ENCODE measurements at places on chromosomes 1 and 21. TPM values are rescaled to one million over a fixed set of nuclear protein-coding genes. Genes with fewer than 3 reads are reported as not detected.

GRCh38 chr1:207077470-207078377 is 10.9 kb upstream of the C4BPB start:
- peak; percentile 92 for DNase-seq

GRCh38 chr1:183817576-183818288 is 12.8 kb downstream of the RGL1 start:
- DNase-seq: no peak

DNA sequence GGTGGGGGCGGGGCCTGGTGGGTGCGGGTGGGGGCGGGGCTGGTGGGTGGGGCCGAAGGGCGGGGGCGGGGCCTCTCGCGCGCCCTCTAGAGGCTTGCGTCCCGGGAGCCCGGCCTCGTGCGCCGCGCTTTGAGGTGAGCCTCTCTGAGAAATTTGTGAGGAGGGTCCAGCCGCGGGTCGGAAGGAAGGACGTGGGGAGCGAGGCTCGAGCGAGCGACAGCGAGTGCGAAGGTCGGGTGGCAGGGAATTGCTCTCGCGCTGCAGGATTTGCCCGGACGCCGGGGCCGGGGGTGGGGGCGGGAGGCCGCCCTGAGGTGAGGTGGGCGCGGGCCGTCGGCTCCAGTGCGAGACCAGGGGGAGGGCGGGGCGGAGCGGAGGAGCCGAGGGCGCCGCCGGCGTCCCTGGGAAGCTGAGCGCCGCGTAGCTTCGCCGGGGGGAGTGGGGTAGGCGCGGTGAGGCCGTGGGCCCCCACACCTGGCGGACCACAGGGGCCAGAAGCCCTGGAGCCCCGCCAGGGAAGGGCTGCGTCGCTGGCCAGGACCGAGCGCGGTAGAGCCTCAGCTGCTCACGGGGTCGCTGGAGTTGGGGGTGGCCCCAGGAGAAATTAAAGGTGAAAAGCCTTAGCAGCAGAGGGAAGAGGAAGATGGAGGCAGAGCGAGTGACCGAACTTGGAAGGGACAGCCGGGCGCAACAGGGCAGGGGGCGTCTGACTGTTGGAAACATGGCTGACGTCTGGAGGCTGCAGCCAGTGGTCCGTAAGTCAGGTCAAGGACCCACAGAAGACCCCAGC is 754 bp upstream of the LSS start:
- DNase-seq: peak; percentile 4

GRCh38 chr1:220962031-220962751 is 82.9 kb downstream of the HLX start:
- DNase-seq: no peak

- DNase-seq: no peak
Measured at GRCh38 chr21:37509802-37510393, 143.3 kb downstream of the DYRK1A start.

DNA sequence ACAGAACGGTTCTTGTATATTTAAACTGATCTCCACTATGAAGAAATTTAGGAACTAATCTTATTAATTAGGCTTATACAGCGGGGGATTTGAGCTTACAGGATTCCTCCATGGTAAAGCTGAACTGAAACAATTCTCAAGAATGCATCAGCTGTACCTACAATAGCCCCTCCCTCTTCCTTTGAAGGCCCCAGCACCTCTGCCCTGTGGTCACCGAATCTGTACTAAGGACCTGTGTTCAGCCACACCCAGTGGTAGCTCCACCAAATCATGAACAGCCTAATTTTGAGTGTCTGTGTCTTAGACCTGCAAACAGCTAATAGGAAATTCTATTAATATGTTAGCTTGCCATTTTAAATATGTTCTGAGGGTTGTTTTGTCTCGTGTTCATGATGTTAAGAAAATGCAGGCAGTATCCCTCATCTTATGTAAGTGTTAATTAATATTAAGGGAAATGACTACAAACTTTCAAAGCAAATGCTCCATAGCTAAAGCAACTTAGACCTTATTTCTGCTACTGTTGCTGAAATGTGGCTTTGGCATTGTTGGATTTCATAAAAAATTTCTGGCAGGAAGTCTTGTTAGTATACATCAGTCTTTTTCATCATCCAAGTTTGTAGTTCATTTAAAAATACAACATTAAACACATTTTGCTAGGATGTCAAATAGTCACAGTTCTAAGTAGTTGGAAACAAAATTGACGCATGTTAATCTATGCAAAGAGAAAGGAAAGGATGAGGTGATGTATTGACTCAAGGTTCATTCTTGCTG is 147.2 kb downstream of the NR5A2 start:
- DNase-seq: no peak

DNA sequence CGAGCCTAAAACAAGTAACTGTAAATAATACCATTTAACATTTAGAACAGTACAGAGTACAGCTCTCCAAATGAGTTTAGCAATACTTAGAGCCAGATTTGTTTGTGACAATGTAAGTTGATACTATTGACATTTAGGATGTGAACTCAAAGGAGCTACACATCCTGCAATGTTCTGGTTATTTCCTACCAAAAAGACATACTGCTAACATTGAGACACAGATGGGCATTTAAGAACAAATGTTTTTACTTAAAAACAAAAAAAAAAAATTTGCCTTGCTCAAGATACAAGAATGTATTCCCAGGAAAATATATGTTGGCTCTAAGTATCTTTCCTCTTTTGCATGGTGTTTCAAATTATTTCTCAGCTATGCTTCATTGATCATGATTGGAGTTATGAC is 1464.8 kb upstream of the PRMT6 start:
- DNase-seq: no peak

DNA sequence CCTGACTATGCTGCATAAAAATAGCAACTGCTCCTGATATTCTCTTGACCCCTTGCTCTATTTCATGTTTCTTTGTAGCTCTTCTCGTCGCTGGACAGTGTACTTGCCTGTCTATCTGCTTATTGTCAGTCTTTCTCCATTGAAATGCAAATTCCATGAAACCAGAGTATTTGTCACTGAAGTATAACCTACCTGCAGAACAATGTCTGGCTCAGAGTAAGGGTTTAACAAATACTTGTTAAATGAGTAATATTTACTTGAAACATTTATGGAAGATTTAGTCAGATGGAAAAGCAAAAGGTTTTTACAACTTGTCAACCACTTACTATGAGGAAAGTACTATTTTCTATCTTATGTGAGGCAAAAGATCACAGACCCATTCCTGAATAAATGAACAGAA is 19.9 kb upstream of the ERICH3 start:
- no peak for DNase-seq

DNA sequence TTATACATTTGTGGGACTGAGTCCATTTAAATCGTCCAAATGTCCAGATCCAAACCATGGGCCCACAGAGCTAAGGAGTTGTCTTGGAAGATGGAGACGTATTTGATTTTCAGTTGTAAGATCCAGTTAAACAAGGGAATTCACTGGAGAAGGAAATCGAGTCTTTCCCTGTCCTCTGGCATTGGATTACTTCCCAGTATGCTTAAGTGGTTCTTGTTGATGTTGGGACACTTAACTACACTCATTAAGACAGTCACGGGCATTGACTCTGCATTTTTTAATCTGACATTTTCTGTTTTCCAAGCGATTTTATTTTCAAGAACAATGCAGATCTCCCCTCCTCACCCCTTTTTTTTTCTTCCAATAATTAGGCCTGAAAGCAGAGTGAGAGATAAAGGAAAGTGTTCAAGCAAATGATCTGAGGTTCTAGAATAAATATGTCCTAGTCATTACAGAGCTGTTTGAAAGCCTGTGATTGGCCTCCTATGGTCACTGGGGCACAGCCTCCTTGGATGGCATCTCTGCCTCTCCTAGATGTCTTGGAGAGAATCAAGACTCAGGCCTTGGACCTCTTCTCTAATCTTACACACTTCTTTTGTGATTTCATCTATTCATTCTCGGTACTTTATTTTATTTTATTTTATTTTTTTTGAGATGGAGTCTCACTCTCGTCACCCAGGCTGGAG is 48.9 kb downstream of the CD247 start:
- no peak for DNase-seq

GRCh38 chr1:92536980-92537884 is 50.5 kb upstream of the GFI1 start:
- DNase-seq: peak; percentile 56

Gene RAB42
- polyA plus RNA-seq: 1.7 TPM

GRCh38 chr1:225950905-225951497 is 10.0 kb upstream of the LEFTY2 start:
- no peak for DNase-seq

Gene ERO1B
- polyA plus RNA-seq: 3.7 TPM

DNA sequence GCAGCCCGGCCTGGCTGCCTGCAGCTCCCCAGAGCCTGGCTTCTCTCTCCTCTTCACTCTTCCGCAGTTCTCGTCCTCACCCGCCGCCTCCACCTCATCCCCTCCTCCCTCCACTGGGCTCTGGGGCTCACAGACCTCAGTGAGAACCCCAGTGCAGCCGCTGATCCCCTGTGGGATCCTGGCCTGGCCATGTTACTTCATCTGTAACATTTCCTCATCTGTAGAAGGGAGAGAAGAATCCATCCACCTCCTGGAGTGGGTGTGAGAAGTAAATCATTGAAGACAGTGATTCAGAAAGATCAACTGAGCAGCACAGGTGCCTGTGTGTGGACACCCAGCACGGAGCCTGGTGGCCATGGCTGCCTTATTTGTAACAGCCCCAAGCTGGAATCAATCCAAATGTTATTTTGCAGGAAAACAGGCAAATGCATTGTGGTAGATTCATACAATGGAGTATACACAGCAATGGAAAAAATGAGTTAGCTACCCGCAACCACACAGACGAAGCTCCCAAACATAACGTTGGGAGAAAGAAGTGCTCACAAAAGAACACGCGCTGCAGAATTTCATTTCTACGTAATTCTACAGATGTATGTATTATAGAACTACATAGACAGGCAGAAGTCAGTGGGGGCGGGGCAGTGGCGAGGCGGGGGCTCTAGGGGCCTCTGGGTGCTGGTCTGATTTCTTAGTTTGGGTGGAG is 8.7 kb downstream of the LAPTM5 start:
- no peak for DNase-seq

Gene ADCY10
- not detected for polyA plus RNA-seq

- DNase-seq: peak; percentile 73
Measured at GRCh38 chr1:80657044-80657643, 1143.6 kb upstream of the ADGRL2 start.

Gene B3GALT5
- 7.6 TPM for polyA plus RNA-seq

GRCh38 chr1:183841950-183842794 is 37.3 kb downstream of the RGL1 start:
- peak; percentile 10 for DNase-seq

DNA sequence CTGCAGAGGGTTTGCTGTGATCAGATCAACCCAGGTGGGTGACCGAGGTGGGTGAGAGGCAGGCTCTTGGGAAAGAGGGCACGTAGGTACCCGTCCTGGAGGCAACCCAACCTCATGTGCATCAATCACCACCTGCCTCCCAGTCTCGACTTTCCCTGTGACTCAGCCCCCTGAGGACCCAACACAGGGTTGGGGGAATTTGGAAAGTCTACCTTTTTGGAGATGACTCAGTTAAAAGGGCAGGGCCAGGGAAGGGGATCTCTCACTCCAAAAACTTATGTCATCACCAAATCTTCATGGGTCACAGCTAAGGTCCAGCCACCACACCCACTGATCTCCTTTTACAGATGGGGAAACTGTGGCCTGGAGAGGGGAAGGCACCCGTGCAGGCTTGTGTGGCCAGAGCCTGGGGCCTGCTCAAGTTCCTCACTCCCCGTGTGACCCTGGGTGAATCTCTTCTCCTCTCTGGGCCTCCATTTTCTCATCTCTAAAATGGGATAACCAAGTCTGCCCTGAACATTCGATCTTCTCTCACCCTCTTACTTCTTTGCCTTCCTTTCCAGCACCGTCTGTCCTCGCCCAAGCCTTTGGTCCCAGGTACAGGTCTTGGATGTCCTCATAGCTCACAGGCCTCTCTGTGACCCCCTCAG is 34.6 kb upstream of the WNT4 start:
- DNase-seq: no peak

Gene TRMT1L
- polyA plus RNA-seq: 11.0 TPM

Gene CHIA
- 0.54 TPM for polyA plus RNA-seq

Gene PGLYRP4
- polyA plus RNA-seq: not detected

GRCh38 chr1:182629080-182629479 is 24.9 kb upstream of the RGS16 start:
- no peak for DNase-seq

Gene RNF207
- 29.5 TPM for polyA plus RNA-seq

GRCh38 chr1:154316704-154317103 is 4.2 kb upstream of the AQP10 start:
- DNase-seq: no peak

- DNase-seq: peak; percentile 55
Measured at GRCh38 chr1:234621657-234622335, 11.8 kb upstream of the IRF2BP2 start.

DNA sequence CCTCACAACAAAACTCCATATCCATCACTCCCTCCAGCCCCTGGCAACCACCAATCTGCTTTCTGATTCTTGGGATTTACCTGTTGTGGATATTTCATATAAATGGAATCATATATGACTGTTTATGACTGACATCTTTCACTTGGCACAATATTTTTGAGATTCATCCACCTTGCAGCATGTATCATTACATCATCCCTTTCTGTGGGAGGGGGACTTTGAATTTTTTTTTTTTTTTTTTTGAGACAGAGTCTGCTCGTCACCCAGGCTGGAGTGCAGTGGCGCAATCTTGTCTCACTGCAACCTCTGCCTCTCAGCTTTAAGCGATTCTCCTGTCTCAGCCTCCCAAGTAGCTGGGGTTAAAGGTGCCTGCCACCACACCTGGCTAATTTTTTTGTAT is 128.2 kb downstream of the ITSN1 start:
- no peak for DNase-seq

DNA sequence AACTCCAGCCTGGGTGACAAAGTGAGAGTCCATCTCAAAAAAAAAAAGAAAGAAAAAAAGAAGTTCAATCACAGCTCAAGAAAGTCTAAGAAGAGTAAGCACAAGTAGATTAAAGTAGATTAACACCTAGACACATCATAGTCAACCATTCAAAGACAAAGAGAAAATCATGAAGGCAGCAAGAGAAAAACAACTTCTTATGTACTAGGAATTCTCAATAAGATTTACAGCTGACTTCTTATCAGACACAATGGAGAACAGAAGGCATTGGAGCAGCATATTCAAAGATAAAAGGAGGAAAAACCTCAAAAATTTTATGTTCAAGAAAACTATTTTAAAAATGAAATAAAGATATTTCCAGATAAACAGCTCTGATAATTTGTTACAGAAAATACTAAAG is 147.3 kb downstream of the LBR start:
- DNase-seq: no peak

Gene PRAMEF6
- polyA plus RNA-seq: not detected

GRCh38 chr1:239389703-239390102 is 3.3 kb downstream of the CHRM3 start:
- DNase-seq: peak; percentile 16

DNA sequence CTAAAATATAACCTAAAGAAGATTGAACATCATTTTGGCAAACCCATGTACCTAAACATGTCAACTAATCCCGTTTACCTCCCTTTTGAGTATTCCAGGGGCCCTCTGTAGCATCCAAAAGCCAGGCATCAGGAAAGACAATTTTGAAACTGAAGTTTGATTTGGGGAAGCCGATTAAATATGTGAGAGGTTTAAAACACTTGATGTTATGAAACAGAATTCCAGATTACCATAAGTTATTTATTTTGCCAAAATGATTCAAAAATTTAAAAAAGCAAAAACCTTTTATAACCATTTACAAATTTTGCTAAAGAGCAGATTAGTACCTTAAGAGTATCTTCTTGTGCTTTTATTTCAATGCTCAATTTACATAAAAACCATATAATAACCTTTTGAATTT is 23.3 kb downstream of the ZNF648 start:
- DNase-seq: no peak

Data from small intestine (tissue), 16 donors.